Stimulated activated CD4-positive, alpha-beta T cell treated with anti-CD3 and anti-CD28 coated beads, Interleukin-2, amount 100 ng/mL, for 4 hours (primary cell): ENCODE measurements at places on chromosomes 13 and 19.
A peak's percentile ranks its signal among the peaks of the same experiment; 100 is the strongest.

DNA sequence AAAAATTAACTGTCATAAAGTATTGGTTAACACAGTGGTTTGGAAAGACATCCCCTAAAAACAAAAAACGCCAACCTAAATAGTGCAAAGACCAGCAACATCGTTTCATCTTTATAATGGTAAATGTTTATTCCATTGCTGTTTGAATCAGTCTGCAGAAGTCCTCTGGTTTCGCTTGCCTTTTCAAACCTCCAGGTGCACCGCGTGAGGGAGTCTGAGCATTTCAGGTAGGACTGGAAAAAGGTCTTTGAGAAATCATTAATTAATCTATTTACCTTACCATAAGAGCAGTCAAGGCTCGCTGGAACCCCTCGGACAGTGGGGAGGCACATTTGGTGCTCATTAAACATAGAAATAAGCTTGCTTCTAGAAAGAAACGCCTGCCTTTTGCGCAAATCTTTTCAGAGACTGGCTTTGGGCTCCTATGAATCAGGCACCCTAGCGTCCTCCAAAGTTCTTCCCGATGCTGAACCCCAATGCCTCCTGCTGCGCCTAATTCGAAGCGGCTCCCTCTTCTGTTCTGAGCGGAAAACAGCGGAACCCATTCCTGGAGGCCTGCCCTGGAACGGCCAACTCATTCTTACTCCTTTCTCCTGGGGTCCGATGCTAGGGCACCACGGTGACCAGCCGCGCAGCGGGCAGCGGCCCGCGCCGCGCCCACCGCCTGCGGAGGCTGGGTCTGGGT, 951 bp upstream of the MTUS2 start:
- no peak for DNase-seq

GRCh38 chr19:58279042-58279924, 528 bp downstream of the ZNF8 start:
- DNase-seq: peak; percentile 13

- no peak for DNase-seq
Measured at GRCh38 chr13:39879286-39880035, 224.0 kb downstream of the COG6 start.

DNA sequence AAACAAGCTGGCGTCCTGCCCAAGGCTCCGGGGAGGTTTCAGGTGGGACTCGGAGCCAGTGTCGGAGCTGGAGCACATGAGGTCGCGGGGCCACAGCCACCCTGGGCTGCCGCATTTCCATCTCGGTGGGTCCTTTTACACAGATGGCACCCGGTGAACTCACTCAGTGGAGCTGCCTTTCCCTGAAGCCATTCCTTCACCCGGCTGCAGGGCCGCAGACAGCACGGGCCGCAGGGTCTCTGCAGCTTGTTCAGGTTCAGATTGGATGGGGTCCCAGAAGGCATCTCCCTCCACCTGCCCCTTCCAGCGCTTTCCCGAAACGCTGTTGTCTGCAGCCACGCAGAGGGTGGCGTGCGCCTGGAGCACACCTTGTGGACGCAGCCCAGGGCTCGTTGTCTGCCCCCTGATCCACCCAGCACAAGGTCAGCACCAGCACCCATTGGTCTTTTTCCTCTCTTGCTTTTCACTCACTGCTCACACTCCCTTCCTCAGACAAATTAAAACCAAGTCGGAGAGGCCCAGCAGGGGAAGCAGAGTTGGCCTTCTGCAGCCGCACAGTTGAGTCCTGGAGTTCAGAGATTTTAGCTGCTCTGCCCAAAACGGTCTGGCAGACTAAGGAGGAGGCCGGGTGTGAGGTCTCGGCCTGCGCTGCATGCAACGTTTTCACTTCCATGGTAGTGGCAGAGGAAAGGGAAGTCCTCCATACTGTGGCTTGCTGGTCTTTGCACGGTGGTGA, 18.1 kb downstream of the MCF2L start:
- no peak for DNase-seq

DNA sequence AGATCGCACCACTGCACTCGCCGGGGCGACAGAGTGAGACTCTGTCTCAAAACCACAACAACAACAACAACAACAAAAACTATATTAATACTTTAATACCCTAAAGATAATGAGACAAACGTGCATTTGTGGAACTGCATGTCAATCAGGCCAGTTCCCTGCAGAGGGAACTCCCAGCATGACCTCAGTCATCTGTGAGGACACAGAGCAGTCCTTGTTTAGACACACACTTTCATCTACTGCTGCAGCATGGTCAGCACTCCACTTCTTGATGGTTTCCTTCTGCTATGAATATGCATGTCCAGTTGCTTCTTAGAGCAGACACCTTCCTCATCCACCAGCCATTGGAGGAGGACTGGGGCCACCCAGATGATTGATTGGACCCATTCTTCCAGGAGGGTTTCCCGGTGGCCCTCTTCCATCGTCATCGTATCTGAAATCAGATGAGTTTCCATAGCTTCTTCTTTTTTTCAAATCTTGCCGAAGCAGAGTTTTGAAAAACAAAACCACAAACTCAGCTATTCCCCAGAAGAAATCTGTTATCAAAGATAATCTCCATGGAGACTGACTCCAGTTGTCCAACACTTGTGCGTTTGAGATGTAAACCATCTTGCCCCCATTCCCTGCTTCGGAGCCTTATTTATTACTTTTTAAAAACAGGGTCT, 26.5 kb downstream of the ZNF607 start:
- DNase-seq: no peak

- no peak for DNase-seq
Measured at GRCh38 chr19:50191216-50191615, 12.2 kb upstream of the MYH14 start.

- DNase-seq: no peak
Measured at GRCh38 chr19:56126983-56127780, 6.1 kb upstream of the ZNF787 start.

DNA sequence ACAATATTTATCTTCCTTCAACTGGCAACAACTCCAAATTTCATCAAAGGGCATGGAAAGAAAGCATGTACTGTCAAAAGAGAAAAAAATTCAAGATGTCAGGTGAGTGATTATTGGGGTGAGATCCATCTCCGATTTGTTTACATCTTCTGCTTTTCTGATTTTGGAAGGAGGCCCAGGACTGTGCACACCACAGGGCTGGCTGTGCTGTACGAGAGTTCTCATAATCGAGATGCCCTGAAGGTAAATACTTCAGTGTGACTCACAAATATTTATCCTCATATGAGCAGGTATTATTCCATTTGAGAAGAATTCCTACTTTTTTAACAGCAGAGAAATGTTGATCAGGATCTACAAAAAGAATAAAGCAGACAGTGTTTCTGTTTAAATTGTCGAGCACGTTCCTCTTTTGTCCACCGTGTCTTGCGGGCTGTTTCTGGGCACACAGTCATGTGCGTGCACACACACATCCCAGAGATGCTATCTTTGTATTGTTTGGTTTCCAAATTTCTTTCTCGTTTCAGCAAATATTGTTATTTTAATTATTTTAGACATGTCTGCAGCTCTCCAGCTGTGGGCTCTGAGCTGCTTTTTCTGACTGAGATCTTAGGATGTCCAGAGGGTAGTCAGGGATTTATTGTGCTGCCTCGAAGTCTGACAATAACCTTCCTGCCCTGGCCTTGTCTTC, 103.8 kb downstream of the KL start:
- no peak for DNase-seq

- DNase-seq: no peak
Measured at GRCh38 chr13:23463661-23464060, 30.2 kb upstream of the SACS start.

DNA sequence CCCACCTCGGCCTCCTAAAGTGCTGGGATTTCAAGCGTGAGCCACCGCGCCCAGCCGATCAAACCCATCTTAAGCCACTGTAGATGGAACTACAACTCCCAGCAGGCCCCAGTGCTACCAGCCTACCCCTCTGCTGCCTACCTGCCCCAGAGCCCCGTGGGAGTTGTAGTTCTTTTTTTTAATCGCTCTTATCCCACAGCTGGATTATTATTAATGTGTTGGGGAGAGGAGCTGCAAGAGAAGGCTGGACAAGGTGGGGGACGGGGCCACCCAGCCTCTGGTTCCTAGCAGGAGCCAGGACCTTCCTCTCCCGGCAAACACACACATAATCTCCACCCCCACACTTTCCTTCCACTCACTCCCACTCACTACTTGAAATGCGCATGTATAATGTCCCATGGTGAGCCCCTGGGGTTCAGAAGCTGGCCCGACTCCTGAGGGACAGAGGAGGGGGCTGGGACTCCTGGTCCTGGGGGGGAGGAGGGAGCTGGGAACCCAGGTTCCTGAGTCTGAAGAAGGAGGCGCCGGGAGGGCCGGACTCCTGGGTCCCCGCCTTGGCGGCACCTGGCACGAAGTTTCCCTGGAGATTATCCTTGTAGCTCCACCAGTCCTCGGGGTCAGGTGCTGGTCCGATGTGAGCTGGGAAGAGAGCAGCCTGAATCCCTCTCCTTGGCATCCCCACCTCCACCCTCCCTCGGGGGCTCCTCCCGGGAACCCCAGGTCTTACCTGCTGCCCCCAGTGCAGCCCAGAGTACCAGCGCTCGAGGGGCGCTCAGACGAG, 958 bp downstream of the CA11 start:
- peak; percentile 61 for DNase-seq

DNA sequence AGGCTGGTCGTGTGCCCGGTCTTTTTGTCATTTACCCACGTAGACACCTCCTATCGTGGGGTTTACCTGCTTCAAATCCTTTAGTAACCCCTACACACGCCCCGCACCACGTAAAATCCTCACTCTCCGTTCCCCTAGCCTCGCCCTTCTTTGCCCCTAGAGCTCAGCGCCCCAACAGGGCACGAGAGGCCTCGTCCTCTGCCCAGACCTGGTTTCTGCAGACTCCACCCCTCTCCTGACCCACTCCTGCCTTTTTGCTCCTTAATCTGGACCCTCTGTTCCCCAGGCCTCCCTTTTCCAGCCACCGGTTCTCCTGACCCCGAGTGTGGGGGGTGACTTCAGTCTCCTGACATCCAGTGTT, 412 bp downstream of the ZNF528 start:
- DNase-seq: no peak

- DNase-seq: no peak
Measured at GRCh38 chr19:38265921-38266429, 1.6 kb downstream of the SPINT2 start.

DNA sequence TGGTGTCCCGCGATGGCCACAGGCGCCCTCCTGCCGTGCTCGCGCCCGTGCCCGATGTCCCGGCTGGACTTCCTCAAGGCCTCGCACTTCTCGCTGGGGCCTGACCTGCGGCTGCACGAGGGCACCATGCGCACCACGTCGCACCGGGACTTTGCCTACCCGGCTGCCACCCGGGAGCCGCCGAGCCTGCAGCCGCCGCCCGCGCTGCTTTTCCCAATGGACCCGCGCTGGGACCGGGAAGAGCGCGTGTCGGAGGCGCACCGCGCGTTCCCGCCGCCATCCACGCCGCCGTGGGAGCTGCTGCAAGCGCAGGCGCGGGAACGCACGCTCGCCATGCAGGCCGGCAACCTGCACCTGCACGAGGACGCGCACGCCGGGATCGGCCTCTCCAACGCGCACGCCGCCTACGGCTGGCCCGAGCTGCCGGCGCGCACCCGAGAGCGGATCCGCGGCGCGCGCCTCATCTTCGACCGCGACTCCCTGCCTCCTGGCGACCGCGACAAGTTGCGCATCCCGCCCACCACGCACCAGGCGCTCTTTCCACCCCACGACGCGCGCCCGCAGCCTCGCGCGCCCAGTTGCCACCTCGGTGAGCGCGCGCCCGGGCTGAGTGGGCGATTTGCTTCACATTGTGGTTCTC, 12.1 kb upstream of the PEX11G start:
- peak; percentile 26 for DNase-seq

DNA sequence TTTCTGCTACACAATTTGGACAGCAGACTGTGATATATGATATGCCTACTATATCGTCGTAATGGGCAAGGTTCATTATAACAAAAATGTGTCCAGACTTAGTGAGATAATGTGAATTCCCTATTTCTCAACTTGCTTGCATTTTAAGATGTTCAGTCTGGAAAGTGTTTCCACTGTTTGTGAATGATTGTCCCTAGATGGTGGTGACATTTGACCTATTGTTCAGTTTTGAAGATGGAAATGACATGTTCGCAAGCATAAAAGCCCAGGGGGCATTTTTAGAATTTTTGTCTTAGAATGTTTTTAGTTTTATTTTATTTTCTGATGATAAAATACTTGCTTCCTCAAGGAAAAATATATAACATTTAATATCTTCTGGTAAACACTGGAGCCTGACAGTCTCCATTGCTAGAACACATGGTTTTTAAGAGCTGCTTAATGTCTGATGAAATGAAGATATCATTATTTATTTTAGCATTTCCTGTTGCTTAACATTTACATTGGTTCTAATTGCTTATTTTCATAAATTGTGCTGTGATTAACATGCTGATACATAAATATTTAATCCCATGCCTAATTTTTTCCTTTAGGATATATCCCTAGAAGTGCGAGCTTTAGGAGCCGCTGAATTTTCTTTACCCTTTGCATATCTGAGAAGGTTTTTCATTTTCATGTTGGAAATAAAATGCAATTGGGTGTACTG, 27.1 kb downstream of the MBNL2 start:
- no peak for DNase-seq

GRCh38 chr19:44278181-44278690, 18.6 kb downstream of the ZNF233 start:
- DNase-seq: no peak

DNA sequence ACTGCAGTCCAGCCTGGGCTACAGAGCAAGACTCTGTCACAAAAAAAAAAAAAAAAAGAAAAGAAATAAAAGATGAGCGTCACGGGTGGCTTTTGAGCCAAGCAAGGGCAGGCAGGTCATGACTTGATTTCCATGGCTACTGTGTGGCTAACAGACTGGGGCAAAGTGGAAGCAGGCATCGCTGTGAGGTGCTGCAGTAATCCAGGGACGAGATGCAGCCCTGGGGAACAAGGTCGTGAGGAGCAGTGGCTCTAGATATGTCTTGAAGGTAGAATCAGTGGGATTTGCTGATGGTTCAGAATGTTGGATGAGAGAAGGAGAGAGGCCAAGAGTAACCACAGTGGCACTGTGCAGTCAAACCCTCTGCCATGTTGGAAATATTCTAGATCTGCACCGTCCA, 14.2 kb downstream of the HAS1 start:
- no peak for DNase-seq

- DNase-seq: no peak
Measured at GRCh38 chr13:105991622-105992277, 543.7 kb downstream of the EFNB2 start.

DNA sequence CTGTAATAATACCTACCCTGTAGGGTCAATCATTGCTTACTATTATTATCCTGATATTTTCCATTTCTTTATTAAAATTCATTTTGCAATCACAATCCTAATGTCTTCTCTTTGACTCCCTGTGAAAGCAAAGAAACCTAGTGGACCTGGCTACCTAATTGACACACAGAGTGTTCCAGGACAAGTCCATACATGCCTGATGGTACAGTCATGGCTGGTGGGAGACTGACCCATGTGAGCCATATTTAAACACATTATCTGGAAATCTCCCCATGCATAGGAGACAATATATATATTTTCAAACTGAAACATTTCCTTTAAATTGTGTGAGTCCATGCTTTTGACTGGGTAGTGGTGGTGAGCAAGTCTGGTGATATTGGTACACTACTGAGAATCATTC, 230.6 kb upstream of the DACH1 start:
- DNase-seq: no peak
